Mesothelial cell of epicardium (in vitro differentiated cells): ENCODE measurements at places on chromosomes 2 and 18.

DNA sequence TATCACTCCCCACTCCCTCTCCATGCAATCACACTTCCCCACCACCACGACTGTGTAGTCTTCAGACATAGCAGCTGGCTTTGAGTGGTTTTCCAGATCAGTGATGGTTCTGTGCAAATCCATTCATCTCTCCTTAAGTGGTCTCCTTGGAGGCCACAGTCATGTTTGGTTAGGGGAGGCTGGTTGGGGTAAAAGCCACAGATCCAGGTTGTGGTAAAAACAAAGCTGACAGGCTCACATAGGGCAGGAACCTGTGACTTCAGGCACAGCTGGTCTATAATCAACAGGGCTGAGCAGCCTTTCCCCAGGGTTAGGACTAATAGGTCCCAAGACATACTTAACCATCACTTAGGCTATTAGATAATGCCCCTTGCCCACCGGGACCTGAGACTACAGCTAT, 46.2 kb upstream of the FZD7 start:
- DNase-seq, result no peak

DNA sequence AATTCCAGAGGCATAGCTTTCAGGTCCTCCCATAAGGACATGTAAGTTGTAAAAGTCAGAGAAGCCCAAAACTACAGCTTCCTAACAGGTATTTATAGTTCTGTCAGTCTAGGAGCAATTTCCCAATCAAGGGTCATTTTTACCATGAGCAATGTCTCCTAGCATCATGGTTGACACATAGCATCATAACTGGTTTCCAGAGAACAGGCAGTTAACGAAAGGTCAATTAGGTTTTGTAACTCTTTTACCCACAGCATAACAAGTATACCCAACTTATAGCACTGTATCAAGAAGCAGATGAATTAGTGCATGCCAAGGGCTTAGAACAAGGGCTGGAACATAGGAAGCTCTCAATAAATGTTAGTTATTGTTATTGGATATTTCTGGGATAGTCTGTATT, 110.1 kb downstream of the MREG start:
- DNase-seq, result no peak

- no peak for DNase-seq
Measured at GRCh38 chr2:46000660-46001059, 296.5 kb upstream of the EPAS1 start.

- DNase-seq, result peak; percentile 92
Measured at GRCh38 chr18:37537868-37538525, 27.6 kb downstream of the CELF4 start.

DNA sequence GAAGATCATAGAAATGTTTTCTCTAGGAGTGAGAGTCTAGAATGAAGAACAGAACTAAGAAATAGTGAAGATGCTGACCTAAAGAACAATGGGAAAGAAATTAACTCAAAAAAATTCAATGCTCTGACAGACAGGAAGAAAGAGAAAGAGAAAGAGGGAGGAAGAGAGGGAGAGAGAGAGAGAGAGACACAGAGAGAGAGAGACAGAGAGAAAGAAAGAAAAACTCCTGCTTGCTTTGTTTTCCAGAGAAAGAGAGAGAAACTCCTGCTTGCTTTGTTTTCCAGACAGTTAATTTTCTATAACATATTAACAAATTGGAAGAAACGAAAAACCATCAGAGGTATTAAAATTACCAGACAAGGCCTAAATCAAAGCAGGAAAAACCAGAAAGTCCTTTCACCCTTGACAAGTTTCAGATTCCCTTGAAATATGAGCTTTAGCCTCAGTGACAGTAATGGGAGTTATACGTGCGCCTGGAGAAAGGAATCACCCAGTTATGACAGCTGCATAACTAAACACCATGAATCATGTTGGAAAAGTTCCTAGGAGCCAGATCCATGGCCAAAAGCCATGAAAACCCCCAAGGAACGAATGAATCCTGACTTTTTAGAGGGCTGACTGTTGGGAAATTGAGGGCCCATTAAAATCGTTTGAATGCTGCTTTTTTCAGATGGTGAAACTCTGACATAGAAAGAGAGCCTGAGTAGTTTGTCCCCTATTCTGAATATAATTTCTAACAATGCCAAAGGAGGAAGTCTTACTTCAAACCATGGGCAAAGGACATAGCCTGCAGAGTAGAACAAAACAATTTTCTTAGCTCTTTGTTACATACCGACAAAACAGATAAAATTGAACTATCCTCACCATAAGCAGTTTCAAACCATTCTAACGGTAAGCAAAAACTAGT, 228.6 kb upstream of the CHST9 start:
- no peak for DNase-seq

GRCh38 chr18:76386886-76387285, 108.2 kb downstream of the ZNF516 start:
- no peak for DNase-seq

- DNase-seq, result no peak
Measured at GRCh38 chr2:191778041-191778440, 68.8 kb downstream of the CAVIN2 start.

DNA sequence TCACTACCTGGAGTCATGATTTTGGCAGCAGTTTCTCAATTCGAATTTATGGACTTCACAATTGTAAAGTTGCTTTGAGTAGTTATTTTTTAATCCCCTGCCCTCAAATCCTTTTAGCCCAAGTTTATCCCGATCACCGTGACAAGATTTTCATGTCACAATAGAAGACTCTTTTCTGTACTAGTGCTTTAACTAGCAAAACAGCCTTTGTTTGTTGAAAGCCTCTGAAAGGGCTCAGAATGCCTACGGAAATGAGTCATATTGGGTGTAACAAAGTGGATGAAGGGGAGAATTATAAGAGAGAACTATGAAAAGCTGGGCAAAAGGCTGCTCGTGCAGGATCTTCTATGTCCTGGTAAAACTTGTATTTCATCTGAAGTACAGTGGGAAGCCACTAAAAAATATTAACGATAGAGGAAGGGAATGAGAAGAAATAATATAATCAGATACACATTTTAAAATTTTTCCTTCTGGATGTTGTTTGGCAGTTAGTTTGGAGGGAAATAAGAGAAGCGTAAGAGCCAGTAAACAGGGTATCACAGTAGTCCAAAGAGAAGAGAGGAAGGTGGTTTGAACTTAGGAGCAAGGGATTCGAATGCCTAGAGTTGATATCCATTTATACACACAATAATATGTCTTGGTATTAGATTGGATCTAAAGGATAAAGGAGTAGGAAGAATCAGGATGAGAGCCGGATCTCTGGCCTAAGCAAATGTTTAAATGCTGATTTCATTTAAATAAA, 114.9 kb downstream of the GALNT13 start:
- DNase-seq, result no peak

- DNase-seq, result no peak
Measured at GRCh38 chr18:58962336-58962735, 97.7 kb downstream of the ZNF532 start.

DNA sequence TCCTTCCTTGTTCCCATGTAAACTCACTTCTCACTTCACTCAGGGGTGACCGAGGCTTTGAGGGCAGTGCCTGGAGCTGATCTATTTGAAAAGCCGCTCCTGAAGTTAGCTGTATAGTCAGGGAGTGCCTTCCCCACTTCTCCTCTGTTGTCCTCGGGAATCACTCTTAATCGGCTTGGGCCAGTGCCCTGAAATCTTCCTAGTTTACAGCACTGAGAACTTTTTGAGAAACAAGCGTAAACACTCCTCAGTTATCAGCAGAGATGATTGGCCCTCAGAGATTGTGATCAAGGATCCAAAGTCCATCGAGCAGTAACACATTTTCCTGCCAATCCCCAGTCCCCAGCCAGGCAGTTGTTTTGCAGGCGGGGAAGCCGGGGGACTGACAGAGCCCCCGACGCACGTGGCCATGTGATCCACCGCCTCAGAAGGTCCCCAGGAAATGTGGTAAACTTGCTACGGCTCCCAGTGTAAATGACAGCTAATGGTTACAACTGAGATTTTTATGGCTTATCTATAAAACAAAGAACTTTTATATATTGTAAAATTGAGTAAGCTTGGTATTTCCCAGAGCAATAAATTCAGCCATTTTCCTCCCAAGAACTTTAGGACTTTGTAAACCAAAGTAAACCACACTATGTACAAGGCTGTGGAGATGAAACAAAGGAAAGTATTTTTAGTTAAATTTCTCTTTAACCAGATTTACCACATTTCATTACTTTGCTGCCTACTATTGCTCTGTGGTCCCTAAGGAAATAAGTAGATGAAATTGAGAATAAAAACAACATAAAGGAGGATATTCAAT, 53.5 kb downstream of the C18orf63 start:
- DNase-seq, result no peak

DNA sequence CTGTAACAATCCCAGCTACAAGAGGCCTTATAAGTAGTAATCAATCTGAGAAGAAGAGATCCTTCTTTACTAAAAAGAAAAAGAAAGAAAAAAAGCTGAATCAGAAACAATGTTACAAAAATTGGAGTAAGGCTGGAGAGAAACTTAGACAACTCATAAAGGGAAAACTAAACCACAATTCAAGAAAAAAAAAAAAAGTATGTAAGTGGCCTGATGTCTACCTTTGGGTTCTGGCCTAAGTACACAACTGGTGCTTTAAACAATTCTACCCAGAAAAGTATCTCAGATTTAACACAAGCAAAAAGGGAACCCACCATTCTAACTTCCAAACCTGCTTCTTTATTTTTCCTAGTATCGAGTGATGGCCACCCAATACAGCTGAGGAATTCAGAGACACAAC, 45.3 kb downstream of the ZNF521 start:
- DNase-seq, result no peak

DNA sequence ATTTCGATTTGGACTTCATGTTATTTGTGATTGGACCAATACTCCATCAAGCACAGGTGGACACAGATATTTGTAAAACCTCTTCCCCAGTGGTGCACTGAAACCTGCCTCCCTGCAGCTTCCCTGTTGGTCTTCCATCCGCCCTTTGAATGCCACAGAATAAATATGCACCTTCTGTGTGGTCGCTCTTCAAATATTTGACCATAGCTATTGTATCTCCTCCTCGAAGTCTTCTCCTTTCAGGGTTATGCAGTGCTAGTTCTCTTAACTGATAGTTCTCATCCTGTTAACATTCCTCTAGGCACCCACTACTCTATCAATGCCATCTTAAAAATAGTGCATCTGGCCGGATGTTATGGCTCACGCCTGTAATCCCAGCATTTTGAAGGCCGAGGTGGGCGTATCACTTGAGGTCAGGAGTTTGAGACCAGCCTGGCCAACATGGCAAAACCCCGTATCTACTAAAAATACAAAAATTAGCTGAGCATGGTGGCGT, 12.5 kb downstream of the SPATS2L start:
- DNase-seq, result no peak

DNA sequence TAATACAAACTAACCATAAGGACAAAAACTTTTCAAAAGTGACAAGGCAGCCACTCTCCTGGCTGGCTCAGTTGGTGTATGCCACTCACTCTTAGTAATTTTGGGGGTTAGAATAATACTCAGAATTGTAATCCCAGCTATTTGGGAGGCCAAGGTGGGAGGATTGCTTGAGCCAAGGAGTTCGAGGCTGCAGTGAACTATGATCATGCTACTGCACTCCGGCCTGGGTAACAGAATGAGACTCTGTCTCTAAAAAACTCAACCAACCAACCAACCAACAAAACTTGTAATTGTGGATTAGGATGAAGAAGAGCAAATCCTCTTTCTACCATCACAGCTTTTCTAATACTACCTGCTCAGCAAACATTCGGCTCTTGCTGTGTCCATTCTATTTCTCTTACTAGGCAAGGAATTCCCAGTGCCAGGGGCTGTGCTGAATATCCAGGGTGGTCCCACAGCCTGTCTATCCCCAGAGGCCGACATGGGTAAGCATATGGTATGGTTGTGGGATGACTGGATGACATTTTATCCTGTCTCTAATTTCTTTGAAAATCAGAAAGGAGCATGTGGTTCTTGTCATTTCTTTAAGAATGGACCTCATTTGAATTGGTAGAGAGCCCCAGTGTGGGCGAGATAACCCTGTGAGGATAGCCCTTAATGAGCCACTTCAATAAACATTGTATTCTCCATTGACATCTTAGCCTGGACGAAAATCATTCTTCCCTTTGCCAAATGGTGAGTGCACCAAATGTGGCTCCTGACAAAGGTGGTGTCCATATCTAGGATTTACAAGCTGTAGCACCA, 220.1 kb downstream of the MYCN start:
- DNase-seq, result no peak

DNA sequence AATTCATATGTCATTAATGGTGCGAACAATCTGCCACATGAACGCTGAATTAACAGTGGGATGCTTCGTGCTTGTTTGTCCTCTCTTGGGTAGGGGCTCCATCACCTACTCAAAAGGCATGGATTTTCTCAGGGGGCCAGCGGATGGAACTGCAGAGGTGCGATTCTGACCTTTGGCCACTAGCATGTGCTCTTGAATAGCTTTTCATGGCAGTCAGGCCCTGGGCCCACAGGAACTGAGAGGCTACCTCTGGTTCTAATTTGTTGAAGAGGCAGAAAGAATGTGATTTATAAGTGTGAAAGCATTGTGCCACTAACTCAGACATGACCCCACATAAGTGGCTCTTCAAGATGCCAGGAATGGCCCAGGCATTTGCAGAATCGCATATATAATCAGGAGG, 283.2 kb downstream of the INSIG2 start:
- DNase-seq, result no peak

DNA sequence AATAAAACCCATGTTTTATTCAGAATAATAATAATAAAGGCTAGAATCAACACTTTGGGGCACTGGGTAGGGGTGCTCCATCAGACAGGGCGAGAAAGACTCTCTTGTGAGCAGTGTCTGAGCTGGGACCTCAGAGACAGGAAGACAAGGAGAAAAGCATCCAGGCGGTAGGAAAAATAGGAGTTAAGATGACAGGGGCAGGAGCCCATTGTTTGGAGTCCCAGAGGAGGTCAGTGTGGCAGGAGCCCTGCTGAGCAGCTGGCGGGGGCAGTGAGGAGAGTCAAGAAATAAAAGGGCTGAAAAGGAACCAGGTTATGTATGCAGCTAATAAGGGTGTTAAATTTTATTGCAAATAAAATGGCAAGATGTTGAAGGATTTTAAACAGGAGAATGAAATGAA, 457.4 kb downstream of the FBXO15 start:
- no peak for DNase-seq

DNA sequence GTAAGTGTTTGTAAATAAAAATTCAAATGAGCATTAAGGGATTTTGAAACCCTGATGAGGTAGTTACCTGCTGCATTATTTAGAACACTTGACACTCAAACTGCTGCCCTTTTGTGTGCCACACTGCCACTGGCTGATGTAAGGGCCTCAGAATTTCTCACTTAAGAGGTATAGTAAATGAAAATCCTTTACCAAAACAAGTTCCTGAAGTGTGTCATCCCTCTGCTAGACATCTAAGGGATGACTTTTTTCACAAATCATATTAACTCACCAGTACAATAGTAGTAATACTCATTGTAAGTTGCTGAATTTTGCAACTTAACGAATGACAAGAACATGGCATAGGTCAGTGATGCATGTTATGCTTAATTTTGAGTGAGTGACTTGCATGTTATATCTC, 274.9 kb upstream of the UBE2E3 start:
- no peak for DNase-seq

DNA sequence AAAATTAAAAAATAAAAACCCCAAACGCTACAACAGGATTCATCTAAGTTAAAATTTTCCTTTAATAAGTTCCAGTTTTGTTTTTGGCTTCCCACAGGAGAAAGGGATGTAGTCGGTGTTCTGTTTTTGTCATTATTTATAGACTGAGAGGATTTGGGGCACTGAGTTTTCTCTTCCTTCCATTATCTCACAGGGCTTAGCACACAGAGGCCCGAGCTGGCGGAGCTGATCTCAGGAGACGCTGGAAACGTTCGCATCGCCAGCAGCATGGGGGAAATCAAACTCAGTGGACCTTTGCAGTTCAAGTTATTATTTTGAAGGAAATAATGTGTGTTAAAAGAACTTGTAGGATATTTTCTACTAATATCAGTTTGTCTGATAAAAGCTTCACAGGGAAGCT, 669.7 kb upstream of the SALL3 start:
- no peak for DNase-seq

- DNase-seq, result no peak
Measured at GRCh38 chr2:133711201-133711600, 142.9 kb upstream of the NCKAP5 start.
